A549 treated with Mapracorat at 1 μM for 4 hours (cell line): ENCODE measurements at places on chromosomes 12 and 14. TPM values are rescaled to one million over a fixed set of nuclear protein-coding genes. Genes with fewer than 3 reads are reported as not detected.

Gene BCAT1
- 7.9 to 14.3 TPM (median 9.5 TPM) in 5 replicates for total RNA-seq

Gene DNAH10
- total RNA-seq, result 0.19 to 0.45 TPM (median 0.23 TPM) in 5 replicates

Gene KCNH5
- total RNA-seq, result 0.02 TPM in 1 of 5 replicates, not detected in the others

Gene ERBB3
- 1.2 to 2.1 TPM (median 1.9 TPM) in 5 replicates for total RNA-seq

Gene DTX3
- total RNA-seq, result 16.1 to 21.0 TPM (median 17.8 TPM) in 5 replicates

Gene IL26
- total RNA-seq, result not detected in 5 replicates

Gene GARIN6
- total RNA-seq, result not detected in 5 replicates

Gene ASB2
- 0.67 to 1.4 TPM (median 0.80 TPM) in 5 replicates for total RNA-seq

Gene SYNDIG1L
- total RNA-seq, result not detected in 5 replicates

Gene KRT80
- 38.9 to 58.0 TPM (median 46.2 TPM) in 5 replicates for total RNA-seq

Gene ACVRL1
- total RNA-seq, result 0.08 to 0.62 TPM (median 0.15 TPM) in 4 of 5 replicates, not detected in the other

Gene SPRING1
- 15.5 to 30.5 TPM (median 23.4 TPM) in 5 replicates for total RNA-seq

Gene RNASE7
- not detected in 5 replicates for total RNA-seq

Gene ARHGAP9
- 0.19 to 0.83 TPM (median 0.35 TPM) in 5 replicates for total RNA-seq

Gene PRH2
- 0.30 to 0.39 TPM (median 0.38 TPM) in 3 of 5 replicates, not detected in the others for total RNA-seq

Gene SLC25A21
- total RNA-seq, result 0.64 to 2.5 TPM (median 1.0 TPM) in 5 replicates

Gene TMEM52B
- total RNA-seq, result 0.09 to 0.33 TPM (median 0.29 TPM) in 3 of 5 replicates, not detected in the others

Gene CDCA3
- 71.5 to 81.3 TPM (median 75.3 TPM) in 5 replicates for total RNA-seq

Gene WNT1
- total RNA-seq, result not detected in 5 replicates

Gene TOGARAM1
- 7.4 to 10.1 TPM (median 8.6 TPM) in 5 replicates for total RNA-seq

Gene LHX5
- total RNA-seq, result not detected in 5 replicates

Gene CHGA
- total RNA-seq, result 1.0 to 2.0 TPM (median 1.6 TPM) in 5 replicates

Gene AKAP3
- total RNA-seq, result 0.05 to 0.38 TPM (median 0.18 TPM) in 5 replicates

Gene LBHD2
- 0.21 to 0.56 TPM (median 0.26 TPM) in 4 of 5 replicates, not detected in the other for total RNA-seq

Gene DIO2
- 1.6 to 3.6 TPM (median 2.9 TPM) in 5 replicates for total RNA-seq

Gene BHLHE41
- total RNA-seq, result 0.28 to 1.6 TPM (median 0.47 TPM) in 5 replicates

Gene SERPINA1
- total RNA-seq, result 0.80 to 1.8 TPM (median 1.1 TPM) in 5 replicates

Gene NID2
- total RNA-seq, result 24.2 to 40.0 TPM (median 25.4 TPM) in 5 replicates

Gene TXNDC16
- total RNA-seq, result 0.75 to 1.4 TPM (median 1.1 TPM) in 5 replicates

Gene HOXC10
- total RNA-seq, result 2.7 to 3.8 TPM (median 2.9 TPM) in 5 replicates

Gene BCL7A
- total RNA-seq, result 10.4 to 12.5 TPM (median 10.9 TPM) in 5 replicates

Gene KCNMB4
- total RNA-seq, result 0.18 to 0.52 TPM (median 0.26 TPM) in 5 replicates

Gene WSCD2
- not detected in 5 replicates for total RNA-seq

Gene DENR
- 50.2 to 58.0 TPM (median 54.6 TPM) in 5 replicates for total RNA-seq

Gene TAS2R7
- not detected in 5 replicates for total RNA-seq

Gene SERPINA10
- total RNA-seq, result not detected in 5 replicates

Gene FOXN4
- total RNA-seq, result 0.15 to 0.20 TPM in 2 of 5 replicates, not detected in the others

Gene VWF
- total RNA-seq, result 0.15 to 0.34 TPM (median 0.18 TPM) in 5 replicates

Gene IQSEC3
- total RNA-seq, result 0.02 TPM in 1 of 5 replicates, not detected in the others
